Stimulated activated CD4-positive, alpha-beta T cell treated with anti-CD3 and anti-CD28 coated beads, TNF-alpha, amount 100 ng/mL, for 48 hours (primary cell): ENCODE measurements at places on chromosomes 2 and 18.

- DNase-seq, result no peak
These were observed 13.5 kb downstream of the SDC1 start for GRCh38 chr2:20211420-20211819.

DNA sequence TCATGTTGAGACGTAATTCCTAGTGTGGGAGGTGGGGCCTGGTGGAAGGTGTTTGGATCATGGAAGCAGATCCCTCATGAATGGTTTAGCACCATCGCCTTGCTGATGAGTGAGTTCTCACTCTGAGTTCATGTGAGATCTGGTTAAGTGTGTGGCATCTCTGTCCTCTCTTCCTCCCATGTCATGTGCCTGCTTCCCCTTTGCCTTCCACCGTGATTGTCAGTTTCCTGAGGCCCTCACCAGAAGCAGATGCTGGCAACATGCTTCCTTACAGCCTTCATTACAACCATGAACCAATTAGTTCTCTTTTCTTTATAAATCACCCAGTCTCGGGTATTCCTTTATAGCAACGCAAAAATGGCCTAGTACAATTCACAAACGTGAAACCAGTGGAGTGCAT is 14.6 kb upstream of the MCM6 start:
- DNase-seq, result no peak

- no peak for DNase-seq
These were observed 26.2 kb downstream of the MMADHC start for GRCh38 chr2:149561309-149561926.

DNA sequence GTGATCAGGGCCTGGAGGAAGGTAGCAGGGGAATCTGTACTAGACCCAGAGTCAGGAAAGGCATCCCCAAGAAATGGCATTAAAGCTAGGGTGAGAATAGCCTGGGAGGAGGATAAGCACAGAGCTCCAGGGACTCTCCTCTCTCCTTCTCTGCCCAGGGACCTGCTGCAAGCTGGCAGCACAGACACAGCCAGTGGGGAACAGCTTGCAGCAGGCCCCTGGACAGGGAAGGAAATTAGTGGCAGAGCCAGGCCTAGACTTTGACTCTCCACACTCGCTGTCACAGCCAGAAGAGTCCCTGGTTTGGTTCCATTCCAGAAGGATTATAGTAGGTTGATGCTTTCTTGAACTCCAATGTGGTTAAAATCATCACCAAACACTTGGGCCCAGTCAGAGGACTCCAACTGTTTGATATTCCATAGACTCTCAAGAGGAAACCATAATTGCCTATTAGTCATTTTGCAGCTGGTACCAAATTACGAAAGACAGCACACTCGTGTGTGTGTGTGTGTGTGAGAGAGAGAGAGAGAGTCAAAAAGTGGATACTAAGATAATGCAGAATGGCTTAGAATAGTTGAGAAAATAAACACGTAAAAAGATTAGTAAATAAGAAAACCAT is 95.5 kb upstream of the ATP8B1 start:
- no peak for DNase-seq

DNA sequence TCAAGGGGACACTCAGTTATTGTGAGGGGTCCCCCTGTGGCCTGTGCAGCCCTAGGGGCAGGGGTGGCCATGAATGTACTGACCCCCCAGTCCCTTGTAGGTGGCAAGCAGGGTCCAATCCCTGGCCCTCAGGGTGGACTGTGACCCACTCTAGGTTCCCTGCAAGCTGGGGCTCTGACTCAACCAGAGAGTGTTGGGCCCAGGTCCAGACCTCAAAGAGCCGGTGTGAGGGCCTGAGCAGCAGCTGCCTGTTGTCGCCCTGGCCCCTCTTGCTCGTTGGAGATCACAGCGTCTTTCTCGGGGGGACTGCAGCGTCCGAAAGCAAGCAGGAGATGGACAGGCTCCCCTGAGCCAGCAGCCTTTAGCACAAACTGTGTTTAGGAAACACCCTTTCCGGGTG is 66.8 kb upstream of the ATG16L1 start:
- no peak for DNase-seq

DNA sequence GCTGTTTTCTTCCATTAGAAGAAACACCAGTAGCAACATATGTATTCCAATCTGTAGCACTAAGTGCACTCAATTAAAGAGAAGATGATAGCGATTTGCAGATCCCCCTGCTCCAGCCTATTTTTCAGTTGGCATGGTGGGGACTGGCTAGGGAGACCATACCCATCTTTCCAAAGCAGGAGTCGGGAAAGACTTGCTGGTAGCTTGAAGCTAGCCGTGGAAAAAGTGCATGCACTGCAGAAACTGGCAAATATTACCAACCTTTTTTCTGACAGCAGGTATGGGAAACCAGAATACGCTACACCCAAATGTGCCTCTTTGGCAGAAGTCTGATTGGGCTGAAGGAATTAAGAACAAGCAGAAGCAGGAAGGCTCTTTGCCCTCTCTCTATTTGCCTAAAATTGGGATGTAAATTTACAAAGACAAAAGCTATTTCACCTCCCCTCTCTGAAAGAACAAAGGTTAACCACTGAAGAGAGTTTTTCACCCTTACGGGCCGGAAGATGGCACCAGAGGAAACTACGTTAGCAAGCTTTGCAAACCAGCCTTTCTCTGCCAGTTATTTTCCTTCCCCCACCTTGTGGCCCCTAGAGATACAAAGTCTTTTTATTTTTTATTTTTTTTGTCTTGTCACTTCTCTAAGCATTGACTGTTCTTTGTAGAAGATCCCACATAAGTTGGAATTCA is 273.1 kb downstream of the DLGAP1 start:
- DNase-seq, result no peak

GRCh38 chr18:60146220-60146960 is 226.2 kb downstream of the MC4R start:
- no peak for DNase-seq

GRCh38 chr18:13660510-13660909 is 65.8 kb downstream of the FAM210A start:
- DNase-seq, result no peak

GRCh38 chr2:10316336-10316735 is 13.6 kb downstream of the HPCAL1 start:
- no peak for DNase-seq

- no peak for DNase-seq
These were observed 273.6 kb downstream of the ETAA1 start for GRCh38 chr2:67670747-67671183.

- no peak for DNase-seq
These were observed 68.3 kb upstream of the PGAP1 start for GRCh38 chr2:196994764-196995163.

- DNase-seq, result no peak
These were observed 66.6 kb downstream of the ZFP36L2 start for GRCh38 chr2:43159797-43160196.

- DNase-seq, result no peak
These were observed 72.9 kb downstream of the CLHC1 start for GRCh38 chr2:55159037-55159651.

DNA sequence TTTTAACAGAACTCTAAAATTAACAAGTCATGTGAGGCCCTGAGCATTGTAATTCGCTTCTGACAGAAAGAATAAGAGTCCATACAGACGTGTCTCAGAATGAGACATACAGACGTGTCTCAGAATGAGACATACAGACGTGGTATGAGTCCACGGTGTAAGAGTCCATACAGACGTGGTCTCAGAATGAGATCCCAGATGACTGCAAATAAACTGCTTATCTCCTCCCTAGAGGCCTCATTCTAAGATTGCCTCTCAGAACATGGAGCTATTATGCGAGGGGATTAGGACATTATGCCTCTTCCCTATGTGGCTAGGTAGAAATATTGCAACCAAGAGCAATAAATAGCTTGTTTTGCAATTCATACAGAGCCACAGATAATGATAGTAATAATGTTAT is 63.9 kb downstream of the NEB start:
- no peak for DNase-seq

GRCh38 chr2:240946046-240946445 is 39.9 kb downstream of the CROCC2 start:
- no peak for DNase-seq

- no peak for DNase-seq
These were observed 1.6 kb downstream of the WDFY1 start for GRCh38 chr2:223943561-223944008.

DNA sequence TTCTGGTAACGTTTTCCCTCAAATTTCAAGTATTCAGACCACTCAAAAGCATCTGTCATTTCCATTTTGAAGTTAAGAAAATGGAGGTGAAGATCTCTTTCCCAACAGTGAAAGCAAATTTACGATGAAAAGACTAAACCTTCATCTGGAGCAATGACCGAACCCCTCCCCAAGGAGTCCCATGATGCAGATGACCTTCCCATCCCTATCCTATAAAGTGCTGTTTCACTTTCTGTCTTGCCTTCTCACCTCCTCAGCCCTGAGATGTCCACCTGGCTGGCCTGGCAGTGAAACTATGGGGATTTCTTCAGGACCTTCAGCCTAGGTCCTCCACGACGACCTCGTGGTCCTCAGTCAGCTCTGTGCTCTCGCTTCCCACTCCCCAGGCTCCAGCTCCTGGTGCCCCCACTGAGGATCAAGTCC is 925 bp upstream of the NPC1 start:
- DNase-seq, result no peak

GRCh38 chr2:30565851-30566358 is 118.9 kb downstream of the LCLAT1 start:
- peak; percentile 0 for DNase-seq

- no peak for DNase-seq
These were observed 13.2 kb downstream of the ASB1 start for GRCh38 chr2:238439917-238440316.

GRCh38 chr2:132897111-132897510 is 227.1 kb upstream of the LYPD1 start:
- no peak for DNase-seq

GRCh38 chr2:204174034-204174433 is 237.5 kb downstream of the ICOS start:
- DNase-seq, result no peak

DNA sequence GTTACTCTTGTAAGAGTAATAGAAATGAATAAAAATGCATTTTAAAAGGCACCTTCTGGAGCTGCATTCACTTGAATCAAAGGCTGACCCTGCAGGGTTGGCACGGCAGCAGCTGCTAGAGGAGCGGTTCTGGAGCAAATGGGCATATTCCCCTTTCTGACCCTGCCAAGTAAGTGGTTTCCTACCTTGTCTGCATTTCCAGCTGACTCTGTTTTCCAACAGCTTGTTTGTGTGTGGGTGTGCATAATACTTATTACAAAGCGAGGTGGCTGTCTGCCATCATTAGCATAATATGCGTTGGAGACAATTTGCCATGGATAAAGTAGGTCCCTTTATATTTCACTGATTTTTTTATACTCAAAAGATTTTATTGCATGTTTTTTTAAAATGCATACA is 21.3 kb upstream of the TTN start:
- DNase-seq, result no peak

GRCh38 chr18:5451150-5451549 is 92.6 kb downstream of the EPB41L3 start:
- no peak for DNase-seq

- peak; percentile 1 for DNase-seq
These were observed 441.5 kb upstream of the POU3F3 start for GRCh38 chr2:104412384-104412783.

DNA sequence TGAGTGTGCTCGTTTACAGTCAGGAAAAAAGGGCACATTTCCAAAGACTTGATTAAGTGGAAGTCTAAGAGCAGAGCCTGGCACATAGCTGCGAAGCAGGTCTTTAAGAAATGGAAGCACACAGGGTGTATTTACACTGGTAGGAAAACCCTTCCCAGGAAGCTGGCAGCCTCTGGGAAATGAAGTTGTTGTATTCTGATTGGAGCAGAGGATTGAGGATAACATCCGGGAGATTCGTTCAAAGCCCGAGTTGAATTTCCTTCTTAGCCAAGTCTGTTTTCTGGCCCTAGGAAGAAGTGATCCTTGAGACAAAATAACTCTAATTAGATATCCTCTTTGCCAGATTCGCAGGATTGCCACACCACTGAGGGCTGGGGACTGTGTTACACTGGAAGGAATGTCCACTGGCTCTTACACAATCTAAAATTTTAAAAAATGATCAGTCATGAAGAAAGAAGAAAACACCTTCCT is 75.9 kb downstream of the ITGB1BP1 start:
- DNase-seq, result no peak

DNA sequence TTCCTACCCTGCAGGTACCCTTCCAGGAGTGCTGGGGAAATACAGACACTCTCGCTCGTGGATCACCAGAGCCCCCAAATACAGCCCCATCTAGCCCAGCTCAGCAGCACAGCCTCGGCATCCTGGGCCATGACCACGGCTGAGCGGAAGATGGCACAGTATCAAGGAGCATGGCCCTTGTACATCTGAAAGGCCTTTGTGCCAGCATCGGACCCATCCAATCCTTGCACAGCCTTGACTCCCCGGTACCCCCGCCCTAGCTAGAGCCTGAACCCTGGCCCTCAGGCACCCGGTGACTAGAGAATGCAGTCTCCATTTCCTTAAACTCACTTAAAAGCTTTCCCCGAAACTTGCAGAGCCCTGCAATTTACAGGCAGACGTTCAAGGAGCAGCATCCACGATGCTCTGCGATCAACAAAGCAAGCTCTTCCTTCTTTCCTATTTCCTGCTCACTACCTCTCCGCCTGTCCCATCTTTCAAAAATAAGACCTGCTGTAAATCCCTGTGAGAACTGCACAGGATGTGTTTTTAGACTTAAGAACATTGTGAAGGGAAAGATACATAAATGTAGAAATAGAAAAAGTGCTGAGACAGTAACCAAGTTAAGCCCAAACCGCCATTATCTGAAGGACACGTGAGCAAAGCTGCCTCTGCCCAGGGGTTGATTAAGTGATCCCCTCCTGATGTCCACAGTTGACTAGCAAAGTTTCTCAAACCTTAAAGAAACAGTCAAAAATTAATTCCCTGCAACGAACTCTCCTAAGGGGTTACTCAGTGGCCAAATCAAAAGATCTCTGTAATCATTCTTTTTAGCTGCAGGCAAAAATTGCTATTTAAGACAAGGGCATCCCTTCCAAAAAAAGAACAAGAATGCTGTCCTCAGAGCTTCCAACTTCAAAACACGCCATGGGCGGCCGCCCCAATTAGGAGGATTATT is 48.5 kb downstream of the ZNF516 start:
- DNase-seq, result no peak

GRCh38 chr2:80719607-80720006 is 415.1 kb upstream of the LRRTM1 start:
- DNase-seq, result no peak

DNA sequence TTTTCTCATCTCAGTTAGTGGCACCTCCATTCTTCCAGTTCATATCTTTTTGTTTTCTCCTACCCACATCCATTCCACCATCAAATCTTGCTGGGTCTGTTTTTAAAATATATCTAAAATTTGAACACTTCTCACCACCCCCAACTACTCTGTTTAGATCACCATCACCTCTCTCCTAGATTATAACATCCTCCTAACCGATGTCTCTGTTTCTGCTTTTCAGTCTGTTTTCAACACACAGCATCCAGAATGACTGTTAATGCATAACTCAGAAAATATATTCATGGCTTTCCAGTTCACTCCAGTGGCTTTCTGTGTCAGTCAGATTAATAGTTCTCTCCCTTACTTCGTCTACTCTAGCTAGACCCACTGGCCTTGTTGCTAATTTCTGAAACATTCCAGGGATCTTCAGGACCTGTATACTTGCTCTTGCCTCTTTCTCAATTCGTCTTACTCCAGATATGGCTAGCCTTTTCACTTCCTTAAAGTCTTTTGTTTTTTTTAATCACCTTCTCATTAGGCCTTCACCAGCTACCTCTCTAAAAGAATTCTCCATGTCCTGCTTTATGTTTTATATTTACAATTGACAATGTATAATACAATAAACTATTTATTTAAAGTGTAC is 105.3 kb downstream of the COMMD1 start:
- DNase-seq, result no peak

GRCh38 chr2:222876947-222877346 is 16.1 kb downstream of the ACSL3 start:
- DNase-seq, result no peak
